CD4-positive, alpha-beta memory T cell (primary cell): ENCODE measurements at places on chromosomes 16 and 17. TPM values are rescaled to one million over a fixed set of nuclear protein-coding genes. Genes with fewer than 3 reads are reported as not detected.

AOC2 gene
- 2.7 TPM for total RNA-seq

TRIM25 gene
- total RNA-seq: 58.4 TPM

SDR42E1 gene
- 9.8 TPM for total RNA-seq

IGFALS gene
- total RNA-seq: 0.36 TPM

MLKL gene
- 37.5 TPM for total RNA-seq

ABCA10 gene
- 4.6 TPM for total RNA-seq

- no peaks in the 10 kb centered on the region for H3K27me3 ChIP-seq
- no peak overlapping the region for H3K4me3 ChIP-seq
- peaks cover 71% of the 10 kb centered on the region for H3K36me3 ChIP-seq
These were observed 75.7 kb downstream of the CYTH1 start for GRCh38 chr17:78706271-78706915.

- no peaks in the 10 kb centered on the region for H3K4me1 ChIP-seq
- DNase-seq: no peak
- no peak overlapping the region for H3K4me3 ChIP-seq
- no peaks in the 10 kb centered on the region for H3K36me3 ChIP-seq
- H3K27ac ChIP-seq: no peak overlapping the region
- no peaks in the 10 kb centered on the region for H3K27me3 ChIP-seq
These were observed 42.3 kb upstream of the NKD1 start for GRCh38 chr16:50505714-50506542.

- H3K4me1 ChIP-seq: peaks cover 15% of the 10 kb centered on the region
- no peak overlapping the region for H3K4me3 ChIP-seq
- H3K27me3 ChIP-seq: no peaks in the 10 kb centered on the region
- no peaks in the 10 kb centered on the region for H3K36me3 ChIP-seq
- peak; percentile 12 for DNase-seq
These were observed 4.6 kb upstream of the DRC7 start for GRCh38 chr16:57689762-57690558.

- no peaks in the 10 kb centered on the region for H3K36me3 ChIP-seq
- H3K4me1 ChIP-seq: no peaks in the 10 kb centered on the region
- no peak overlapping the region for H3K27ac ChIP-seq
- no peak for DNase-seq
These were observed 211.5 kb upstream of the ASIC2 start for GRCh38 chr17:33504571-33504970.

DNA sequence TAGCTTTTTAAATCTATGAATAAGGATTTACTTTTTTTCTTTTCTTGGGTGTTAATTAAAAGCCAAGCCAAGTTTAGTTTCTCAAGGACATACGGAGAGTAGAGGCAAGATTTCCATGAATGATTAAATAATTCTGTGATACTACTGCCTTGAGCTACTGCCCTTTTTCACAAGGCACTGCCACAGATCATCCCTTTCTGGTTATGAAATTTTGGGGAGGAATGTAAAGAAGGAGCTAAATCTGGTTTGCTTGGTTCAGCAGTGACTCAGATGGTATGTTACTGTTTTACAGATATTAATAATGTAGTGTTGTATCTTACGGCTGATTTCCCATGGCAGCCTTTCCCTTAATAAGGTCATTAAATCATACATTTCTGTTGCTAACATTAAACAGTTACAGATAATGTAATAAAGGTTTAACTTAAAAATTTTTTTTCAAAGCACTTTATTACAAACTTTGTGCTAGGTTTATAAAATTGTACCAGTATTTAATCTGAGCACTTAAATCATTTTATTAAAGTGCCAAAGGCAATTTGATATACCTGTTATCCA is 2.6 kb downstream of the WSB1 start:
- peak overlapping the region; percentile 98 for H3K4me3 ChIP-seq
- no peaks in the 10 kb centered on the region for H3K27me3 ChIP-seq
- H3K27ac ChIP-seq: peak overlapping the region; percentile 31
- H3K4me1 ChIP-seq: peaks cover 70% of the 10 kb centered on the region
- no peaks in the 10 kb centered on the region for H3K36me3 ChIP-seq

DNA sequence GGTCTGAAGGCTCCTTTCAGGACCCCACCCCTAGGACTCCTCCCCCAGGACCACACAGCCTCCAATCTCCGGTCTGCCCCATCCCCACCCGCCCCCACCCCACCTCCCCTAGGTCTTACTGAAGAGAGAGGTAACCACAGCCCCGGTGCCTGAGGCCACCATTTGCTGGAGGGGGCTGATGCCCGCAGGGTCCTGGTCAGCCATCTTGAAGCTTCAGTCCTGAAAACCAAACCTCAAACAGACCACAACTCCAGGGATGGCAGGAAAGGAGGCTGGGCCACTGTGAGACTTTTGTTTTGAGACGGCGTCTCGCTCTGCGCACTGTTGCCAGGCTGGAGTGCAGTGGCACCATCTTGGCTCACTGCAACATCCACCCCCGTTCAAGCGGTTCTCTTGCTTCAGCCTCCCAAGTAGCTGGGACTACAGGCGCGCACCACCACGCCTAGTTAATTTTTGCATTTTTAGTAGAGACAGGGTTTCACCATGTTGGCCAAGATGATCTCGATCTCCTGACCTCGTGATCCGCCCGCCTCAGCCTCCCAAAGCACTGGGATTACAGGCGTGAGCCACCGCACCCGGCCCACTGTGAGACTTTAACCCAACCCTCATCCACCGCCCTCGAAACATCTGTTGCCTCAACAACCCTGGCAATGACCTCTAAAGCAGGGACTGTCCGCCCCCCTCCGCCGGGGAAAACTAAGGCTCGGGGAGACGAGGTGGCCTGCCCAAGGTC is 1.1 kb downstream of the SLC25A39 start:
- no peak for DNase-seq
- no peaks in the 10 kb centered on the region for H3K27me3 ChIP-seq
- peaks cover 13% of the 10 kb centered on the region for H3K36me3 ChIP-seq
- H3K4me3 ChIP-seq: peak overlapping the region; percentile 76
- H3K27ac ChIP-seq: peak overlapping the region; percentile 91

DNA sequence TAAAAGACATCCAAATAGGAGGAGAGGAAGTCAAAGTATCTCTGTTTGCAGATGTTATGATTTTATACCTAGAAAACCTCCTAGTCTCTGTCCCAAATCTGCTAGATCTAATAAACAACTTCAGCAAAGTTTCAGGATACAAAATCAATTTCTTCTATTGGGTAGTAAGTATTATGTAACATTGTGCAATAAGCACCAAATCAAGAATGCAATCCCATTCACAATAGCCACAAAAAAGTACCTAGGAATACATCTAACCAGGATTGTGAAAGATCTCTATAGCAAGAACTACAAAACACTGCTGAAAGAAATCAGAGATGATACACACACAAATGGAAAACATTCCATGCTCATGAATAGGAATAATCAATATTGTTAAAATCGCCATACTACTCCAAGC is 13.0 kb downstream of the NLRP1 start:
- H3K27me3 ChIP-seq: no peaks in the 10 kb centered on the region
- peaks cover 23% of the 10 kb centered on the region for H3K36me3 ChIP-seq
- H3K27ac ChIP-seq: no peak overlapping the region
- H3K4me3 ChIP-seq: no peak overlapping the region
- peaks cover 18% of the 10 kb centered on the region for H3K4me1 ChIP-seq

DNA sequence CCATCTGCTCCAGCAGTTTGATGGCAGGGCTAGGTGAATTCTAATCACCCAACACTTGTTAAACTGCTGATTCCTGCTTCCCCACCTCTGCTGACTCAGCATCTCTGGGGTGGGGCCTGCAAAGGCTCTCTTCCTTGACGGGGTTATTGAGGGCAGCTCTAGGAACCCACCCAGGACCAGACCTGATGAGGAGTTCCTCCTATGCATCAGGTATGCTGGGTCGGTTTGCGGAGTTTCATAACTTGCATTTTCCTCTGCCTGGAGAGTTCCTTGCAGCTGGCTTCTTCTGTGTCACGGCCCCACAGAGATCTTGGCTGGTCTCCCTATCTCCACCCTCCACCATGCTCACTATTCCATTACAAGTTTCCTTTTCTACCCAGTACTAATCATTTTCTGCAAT is 93.4 kb upstream of the CCL2 start:
- no peak overlapping the region for H3K27ac ChIP-seq
- no peak overlapping the region for H3K4me3 ChIP-seq
- peaks cover 4% of the 10 kb centered on the region for H3K27me3 ChIP-seq
- H3K4me1 ChIP-seq: no peaks in the 10 kb centered on the region
